ENCODE measurements at places on chromosomes 3 and 15.

DNA sequence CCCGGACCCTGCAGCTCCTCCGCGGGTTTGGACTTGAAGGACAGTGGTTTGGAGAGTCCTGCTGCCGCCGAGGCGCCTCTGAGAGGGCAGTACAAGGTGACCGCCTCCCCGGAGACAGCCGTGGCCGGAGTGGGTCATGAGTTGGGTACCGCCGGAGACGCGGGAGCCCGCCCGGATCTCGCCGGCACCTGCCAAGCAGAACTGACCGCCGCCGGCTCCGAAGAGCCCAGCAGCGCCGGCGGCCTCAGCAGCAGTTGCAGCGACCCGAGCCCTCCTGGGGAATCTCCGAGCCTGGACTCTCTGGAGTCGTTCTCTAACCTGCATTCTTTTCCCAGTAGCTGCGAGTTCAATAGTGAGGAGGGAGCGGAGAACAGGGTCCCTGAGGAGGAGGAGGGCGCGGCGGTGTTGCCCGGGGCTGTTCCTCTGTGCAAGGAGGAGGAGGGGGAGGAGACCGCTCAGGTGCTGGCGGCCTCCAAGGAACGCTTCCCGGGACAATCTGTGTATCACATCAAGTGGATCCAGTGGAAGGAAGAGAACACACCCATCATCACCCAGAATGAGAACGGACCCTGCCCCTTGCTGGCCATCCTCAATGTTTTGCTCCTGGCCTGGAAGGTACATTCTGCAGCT is 634 bp downstream of the MINDY2 start:
- DNase-seq, result no peak

DNA sequence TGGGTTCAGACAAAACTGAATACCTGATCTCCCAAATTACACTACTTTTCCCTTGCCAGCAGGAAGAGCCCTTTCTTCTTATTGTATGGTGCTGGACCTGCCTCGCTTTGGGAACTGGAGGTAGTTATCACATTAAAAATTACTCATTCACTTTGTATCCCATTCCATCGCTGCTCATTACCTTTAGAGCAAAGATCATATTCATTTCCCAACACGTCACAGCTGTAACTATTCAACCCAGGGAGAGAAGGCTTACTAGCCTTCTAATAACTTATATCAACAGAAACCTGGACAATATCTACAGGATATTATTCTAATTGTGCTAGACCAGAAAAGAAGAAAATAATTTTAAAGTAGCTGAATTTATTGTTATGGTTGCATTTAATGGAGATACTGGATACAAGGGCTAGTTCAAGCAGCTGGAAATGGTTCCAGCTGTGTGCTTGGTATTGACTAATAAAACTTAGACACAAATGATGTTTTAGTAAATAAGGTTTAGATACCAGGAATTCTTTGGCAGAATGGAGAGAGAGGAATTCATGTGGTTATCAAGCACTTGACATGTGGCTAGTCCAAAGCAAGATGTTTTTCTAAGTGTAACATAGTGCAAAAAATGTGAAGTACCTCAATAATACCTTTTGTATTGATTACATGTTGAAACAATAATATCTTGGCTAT is 656.3 kb downstream of the ROBO1 start:
- no peak for DNase-seq

DNA sequence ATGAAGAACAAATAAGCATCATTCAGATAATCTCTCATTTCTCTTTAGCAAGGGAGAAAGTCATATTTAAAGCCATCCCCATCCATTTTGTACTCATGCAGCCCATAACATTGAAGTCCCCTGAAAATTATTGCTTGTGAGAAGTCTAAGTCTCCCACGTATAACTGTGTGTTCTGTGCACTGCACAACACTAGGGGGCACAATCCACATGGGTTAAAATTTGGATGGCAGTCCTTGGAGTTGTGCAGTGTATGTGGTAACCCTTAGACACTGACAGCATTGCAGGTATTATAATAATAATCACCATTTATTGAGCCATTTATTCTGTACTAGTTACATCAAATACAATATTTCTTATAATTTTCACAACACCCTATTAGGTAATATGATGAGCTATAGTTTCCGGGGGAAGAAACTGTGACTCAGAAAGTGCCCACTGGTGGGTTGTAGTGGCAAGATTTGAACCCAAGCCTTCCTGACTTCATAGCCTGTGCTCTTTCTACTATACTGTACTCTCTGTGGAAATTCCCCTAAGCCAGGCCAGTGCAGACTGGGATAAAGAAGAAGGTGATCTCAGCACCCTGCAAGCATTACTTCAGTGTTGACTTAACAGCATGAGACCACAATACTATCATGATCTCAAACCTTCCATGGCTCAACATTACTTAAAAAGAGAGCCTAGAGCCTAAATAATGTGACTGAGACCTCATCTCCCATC is 15.7 kb downstream of the KCNAB1 start:
- no peak for DNase-seq

- no peak for DNase-seq
Measured at GRCh38 chr3:148884261-148884660, 19.2 kb downstream of the CPA3 start.

GRCh38 chr3:67995206-67995605 is 340.8 kb upstream of the SUCLG2 start:
- no peak for DNase-seq

DNA sequence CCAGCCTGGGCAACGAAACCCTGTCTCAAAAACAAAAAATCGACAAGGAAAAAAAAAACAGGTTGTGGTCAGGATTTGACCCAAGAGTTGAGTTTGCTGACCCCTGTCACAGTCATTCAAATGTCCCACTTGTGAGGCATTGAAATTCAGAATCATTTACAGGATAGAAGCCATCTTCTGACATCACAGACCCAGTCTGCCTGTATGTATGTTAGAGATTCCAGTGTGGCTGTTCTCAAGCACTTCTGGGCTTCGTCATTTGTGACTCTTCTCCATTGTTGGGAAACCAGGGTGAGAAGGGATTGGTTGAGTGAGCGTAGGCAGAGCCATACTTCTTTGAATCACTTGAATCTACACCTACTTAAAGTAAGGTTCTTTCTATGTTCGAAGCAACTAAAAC is 57.1 kb downstream of the LMLN start:
- DNase-seq, result no peak

DNA sequence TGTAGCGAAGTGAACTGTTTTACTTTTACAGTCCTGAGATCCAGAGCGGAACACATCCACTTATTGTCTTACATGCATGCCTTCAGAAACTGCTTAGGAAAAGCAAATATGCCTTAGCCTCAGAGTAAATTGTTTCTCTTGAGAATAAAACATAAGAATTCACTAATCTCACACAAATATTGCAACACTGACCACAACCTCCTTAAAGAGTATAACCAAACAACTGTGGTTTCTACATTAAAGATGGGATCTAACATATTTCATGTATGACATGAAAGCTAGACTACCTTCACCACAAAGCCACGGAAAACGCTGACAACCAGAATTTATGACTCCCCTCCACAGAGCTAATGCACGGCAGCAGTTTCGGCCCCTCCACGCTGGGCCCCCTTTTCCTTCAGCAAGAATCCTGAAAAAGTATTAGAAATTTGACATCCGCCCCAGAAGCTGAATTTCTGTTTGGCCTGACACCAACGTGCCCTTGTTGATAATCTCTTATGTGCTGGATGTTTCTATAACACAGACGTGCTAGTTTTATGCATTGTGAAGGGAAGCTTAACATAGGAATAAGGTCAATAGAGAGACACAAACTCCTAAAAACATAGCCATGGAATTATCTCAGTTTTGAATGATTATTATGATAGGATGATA is 84.6 kb downstream of the GREM1 start:
- DNase-seq, result no peak

GRCh38 chr3:177524742-177525141 is 327.5 kb upstream of the TBL1XR1 start:
- no peak for DNase-seq

- DNase-seq, result no peak
Measured at GRCh38 chr3:127263586-127264231, 24.1 kb downstream of the PRR20G start.

DNA sequence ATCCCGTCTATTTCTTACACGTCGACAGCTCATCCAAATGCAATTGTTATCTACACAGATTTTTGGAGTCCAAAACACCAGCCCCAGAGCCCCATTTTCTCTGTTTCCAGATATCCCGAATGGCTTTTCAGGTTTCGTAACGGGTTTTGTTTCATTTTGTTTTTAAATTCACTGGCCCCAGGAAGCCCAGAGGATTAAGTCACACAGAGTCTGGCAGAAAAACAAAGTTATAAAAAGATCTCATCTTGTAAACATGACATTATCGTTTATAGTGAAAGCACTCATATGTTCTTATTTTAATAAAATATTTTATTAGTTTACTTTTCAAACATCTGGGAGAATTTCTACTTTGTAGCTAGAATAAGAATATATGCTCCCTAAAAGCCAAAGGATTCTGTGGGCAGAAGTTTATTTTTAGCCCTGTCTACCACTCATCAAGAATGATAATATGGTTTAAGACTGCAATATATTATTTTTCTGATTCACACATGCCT is 149.3 kb upstream of the SLC2A2 start:
- DNase-seq, result no peak

- no peak for DNase-seq
Measured at GRCh38 chr3:108190346-108190745, 31.9 kb downstream of the IFT57 start.

- DNase-seq, result no peak
Measured at GRCh38 chr3:54791501-54792156, 136.2 kb downstream of the LRTM1 start.

- DNase-seq, result no peak
Measured at GRCh38 chr3:110459021-110459420, 612.6 kb upstream of the NECTIN3 start.

DNA sequence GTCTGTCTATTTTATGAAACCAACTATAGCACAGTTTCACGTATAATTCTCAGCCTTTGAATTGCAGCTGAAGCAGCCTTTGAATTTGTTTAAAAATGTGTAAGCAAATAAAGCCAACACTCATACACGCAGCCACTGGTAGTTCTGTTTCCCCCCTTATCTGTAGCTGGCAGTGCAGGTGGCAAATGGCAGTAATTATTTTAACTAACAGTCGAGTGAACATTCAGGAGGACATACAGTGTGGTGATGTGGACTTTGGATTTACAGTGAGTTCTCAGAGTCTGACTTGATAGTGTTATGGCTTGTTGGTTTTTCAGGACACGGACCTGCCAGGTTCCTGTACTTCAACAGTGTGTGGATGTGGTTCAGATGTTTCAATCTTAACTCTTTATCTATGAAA is 64.0 kb upstream of the SKOR1 start:
- no peak for DNase-seq

DNA sequence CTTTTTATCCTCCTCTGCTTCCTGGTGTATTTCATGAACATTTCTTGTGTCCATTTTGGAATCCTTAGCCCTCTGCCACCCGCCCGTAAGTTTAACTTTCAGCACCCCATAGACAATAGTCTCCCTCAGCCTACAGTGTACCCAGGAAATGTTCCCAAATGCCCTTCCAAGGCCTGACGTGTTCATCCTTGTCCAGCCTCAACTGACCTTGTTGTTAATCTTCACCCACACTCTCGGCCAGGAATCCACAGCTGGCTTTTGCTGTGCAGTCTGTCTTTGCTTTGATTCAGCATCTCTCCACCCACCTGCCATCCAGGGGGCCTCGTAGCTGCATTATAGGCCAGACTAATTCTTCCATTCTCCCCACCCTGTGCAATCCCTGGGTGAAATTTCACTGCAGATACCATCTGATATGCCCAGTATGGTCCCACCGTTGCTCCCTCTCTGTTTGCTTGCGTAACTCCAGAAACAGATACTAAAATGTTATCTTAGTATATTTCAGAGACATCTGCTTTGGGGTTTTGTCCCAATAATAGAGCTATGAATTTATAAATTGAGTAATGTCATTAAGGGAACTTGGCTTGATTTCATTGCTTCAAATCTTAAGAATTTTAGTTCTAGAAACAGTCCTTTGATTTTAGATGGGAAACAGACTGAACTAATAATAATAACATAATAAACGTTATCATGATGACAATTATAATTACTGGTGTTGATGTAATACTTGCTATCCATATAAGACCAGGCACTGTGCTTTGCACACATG is 16.6 kb downstream of the GUCA1C start:
- no peak for DNase-seq

DNA sequence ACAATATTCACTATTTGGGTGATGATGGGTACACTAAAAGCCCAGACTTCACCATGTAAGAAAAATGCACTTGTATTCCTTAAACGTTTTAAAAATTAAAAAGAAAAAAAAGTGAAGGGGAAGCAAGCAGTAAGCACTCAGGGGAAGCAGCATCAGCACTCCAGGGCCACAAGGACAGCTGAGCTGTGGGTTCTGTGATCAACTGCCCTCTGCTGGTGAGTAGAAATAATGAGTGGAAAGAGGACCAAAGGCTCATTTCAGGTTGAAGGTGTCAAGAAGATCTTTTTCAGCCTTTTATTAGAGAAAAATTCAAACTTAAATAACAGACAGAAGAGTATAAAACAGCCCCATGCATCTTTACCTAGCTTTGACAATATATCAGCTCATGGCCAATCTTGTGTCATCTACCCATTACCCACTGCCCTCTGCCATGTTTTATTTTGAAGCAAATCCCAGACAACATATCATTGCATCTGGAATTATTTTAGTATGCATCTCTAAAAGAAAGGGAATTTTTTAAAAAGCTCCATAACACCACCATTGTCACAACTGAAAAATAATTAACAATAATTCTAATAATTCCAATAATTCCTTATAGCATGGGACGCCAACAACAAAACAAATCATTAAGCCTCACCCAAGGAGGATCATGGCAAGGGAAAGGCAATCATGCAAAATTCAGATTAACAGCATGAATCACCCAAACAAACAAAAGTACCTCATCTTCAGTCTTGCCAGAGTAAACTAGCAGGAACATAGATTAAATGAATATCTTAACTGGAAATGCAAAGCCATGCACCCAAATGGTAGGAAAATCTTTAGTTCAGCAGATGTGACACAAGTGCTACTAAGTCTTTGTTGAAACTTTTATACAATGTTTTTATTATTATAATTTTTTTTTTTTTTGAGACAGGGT is 42.5 kb downstream of the TAMM41 start:
- DNase-seq, result no peak

DNA sequence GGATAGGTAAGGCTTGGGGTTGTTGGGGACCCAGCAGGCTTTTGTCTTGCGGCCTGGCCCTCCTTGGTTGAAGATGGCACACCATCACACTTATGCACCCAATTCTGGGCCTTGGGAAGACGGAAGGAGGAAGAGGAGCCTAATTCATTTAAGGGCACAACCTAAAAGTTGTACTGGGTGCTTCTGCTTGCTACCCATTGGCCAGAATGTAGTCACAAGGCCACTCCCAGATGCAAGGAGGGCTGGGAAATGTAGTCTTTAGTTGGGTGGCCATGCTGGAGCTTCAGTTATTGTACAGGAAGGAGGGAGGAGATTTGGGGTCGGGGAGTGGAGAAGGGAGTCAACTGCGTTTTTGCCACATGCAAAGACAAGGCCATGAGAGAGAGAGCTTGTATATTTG is 109.2 kb downstream of the TMEM266 start:
- DNase-seq, result no peak

- DNase-seq, result no peak
Measured at GRCh38 chr15:93428807-93429351, 339.9 kb upstream of the RGMA start.

DNA sequence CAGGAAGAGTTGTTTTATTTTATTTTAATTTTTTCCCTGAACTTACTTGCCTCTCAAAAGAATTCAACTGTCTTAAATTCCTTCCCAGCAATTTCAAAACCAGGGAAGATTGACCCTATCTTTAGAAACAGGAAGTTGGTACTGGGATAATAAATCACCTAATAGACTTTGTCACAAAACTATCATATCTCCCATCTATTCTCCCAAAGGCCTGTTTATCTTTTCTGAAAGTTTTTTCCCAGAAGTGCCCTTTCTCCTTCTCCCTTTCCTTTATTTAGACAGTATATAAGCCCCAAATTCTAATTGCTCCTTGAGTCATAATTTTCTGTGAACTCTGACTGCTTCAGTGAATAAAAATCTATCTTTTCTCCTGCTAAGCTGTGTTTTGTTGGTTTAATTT is 2.9 kb upstream of the RNF7 start:
- no peak for DNase-seq

Measured in stimulated activated CD8-positive, alpha-beta memory T cell treated with anti-CD3 and anti-CD28 coated beads, Interleukin-2, amount 100 ng/mL, for 1 hour (primary cell).